ENCODE measurements at places on chromosomes 5 and 9.
A peak's percentile ranks its signal among the peaks of the same experiment; 100 is the strongest.

DNA sequence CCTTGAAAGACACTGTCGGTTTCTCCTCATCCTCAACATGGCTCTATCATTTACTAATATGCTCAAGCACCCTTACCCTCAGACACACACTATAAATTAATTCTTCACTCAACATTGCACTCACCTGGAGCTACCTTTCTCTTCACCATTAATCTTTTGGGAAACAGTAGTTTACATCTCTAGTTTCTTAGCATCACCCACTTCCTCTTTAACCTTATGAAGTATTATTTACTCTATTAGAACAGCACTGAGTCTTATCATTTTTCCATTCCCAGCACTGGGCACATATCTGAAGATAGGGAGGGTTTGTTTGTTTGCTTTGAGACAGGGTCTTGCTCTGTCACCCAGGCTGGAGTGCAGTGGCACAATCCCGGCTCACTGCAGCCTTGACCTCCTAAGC lies 213.5 kb downstream of the SMARCA2 start:
- DNase-seq = no peak

DNA sequence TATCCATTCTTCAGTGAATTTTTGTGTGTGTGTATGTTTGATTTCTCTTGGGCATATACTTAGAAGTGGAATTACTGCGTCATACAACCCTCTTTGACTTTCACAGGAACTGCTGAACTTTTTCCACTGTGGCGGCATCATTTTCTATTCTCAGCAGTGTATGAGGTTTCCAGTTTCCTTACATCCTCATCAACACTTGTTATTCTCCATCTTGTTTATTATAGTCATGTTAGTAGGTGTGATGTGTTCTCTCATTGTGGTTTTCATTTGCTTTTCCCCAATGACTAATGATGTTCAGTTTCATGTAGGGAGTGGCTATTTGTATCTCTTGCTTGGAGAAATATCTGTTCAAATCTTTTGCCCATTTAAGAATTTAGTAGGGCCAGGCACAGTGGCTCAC lies 2.6 kb downstream of the ZNF79 start:
- DNase-seq = no peak

DNA sequence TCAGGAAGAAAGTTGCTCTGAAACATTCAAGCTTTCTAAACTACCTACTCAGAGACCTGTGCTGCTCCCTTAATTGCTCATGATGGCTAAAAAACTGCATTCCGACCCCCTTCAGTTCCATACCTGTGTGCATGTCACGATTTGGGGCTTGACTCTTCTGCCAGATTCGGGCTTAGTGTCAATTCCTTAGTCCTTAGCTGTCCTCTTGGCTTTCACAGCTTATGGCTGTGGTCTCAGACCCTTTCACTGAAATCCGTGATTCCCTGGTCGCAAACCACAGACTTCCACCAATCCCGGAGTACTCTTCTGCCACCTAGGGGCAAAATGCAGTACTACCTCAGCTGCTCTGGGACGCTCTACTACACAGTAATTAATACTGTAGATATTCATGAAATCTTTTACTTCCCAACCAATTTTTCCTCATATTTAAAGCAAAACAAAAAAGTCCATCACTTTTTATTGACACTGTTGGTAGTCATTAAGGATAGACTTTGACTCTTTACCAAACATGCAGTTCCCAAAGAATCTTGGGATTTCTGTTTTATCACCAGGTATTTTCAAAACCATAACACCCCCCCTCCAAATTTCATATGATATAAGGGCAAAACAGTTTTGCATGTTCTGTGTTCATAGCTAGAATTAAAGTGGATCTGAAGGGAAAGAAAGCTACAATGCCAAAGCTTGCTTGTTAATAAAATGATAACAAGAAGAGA lies 617.4 kb downstream of the SLCO4C1 start:
- no peak for DNase-seq

GRCh38 chr5:149414405-149415065 lies 35.4 kb upstream of the IL17B start:
- no peak for DNase-seq

- no peak for DNase-seq
Observed at GRCh38 chr5:96854067-96854466, 22.2 kb upstream of the ERAP2 start.

- no peak for DNase-seq
Observed at GRCh38 chr5:132480042-132480441, 10.5 kb downstream of the IRF1 start.

- DNase-seq = no peak
Observed at GRCh38 chr5:69136293-69136692, 30.7 kb upstream of the CCNB1 start.

DNA sequence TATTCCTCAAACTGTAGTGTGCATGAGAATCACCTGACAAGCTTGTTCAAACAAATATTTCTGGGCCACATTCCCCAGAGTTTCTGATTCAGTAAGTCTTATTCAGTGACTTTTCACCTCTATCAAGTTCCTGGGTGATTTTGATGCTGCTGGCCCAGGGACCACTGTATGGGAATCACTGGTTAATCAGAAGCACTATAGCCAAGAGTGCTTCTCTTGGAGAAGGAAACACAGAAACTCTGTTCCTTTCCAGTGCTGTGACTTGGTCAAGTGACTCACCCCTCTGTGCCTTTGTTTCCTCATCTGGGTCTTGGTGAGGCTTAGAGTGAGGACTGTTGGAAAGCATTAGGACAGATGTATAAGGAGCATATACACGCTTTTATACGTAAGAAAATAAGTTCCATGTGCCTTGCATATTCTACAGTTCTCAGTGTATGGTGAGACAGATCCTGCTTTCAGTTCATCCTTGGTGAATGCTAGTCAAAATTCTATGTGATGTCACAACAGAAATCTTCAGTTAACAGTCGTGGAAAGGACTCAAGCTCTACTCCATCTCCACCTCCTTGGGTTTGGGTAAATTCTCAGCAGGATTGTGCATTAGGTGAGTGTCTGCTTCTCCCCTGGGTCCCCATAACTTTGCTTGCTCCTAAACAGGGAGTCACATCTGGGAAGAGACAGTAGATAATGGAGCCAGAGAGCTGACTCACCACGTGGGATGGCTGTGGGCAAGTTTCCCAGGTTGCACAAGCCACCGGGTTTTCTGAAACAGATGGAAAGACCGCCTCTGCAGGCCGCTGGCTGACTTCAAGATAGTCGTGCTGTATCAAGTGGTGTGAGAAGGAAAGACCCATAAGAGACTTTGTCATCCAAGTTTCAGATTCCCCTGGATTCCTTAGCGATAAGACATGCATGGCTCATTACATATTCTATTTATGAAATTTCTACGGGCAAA lies 117.0 kb downstream of the NXNL2 start:
- DNase-seq = no peak

- DNase-seq = no peak
Observed at GRCh38 chr5:170145462-170145861, 39.8 kb downstream of the FOXI1 start.

DNA sequence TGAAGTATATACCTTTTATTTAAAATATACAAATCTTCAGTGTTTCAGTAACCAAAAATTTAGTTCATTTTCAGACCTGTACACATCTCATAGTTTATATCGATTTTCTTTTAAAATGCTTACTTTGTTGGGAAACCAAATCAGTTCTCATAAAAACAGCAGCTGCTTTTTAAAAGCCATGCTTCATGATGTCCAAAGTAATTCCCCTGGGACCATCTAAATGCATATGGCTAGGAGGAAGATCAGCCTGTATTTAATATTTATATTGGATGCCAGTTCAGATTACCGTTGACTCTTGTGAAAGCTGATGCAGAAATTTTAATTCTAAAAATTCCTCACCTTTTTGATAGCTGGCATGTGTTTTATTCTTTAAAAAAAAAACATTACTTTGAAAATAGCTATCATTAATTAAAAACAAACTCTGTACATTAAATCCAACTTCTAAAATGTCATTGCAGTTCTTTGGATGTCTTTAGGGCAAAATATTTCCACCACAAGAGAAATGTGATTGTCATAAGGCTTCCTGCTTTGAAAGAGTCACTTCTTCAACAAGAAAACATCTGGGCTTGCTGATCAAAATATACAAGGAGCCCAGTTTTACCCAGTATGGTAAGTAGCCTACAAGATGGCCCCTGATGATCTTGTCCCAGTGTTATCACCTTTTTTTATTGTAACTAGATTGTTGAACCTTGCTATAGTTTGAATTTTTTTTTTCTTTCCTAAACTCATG lies 1242.9 kb upstream of the CDH6 start:
- no peak for DNase-seq

DNA sequence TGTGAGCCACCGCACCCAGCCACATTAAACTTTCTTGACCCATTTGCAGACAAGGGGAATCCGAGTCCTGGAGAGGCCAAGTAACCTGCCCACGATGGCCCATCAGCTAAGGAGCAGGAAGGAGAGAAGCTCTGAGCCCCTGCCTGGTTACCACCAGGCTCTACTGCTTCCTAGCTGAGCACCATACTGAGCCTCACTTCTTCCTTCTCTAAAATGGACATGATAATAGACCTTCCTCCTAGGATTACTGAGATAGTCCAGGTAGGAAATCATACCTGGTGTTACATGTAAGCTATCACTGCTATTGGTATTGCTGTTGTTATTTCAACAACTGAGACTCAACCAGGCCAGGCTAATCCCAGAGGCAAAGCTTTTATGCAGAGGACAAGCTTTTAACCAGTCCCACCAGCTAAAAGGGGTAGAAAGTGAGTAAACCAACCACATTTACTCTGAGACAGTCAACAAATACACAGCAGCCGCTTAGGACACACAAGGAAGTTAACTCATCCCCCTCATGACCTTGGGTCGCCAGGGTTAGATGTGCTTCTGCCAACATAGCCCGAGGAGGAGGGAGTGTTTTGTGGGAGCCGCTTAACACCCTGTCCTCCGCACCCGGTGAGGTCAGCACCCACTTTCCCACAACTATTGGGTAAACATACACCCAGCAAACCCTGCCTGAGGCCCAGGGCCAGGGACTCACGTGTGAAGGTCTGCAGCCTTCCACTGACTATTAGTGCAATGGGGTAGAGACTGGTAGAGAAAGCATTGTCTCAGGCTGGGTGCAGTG lies 20.6 kb upstream of the PTGES start:
- no peak for DNase-seq

GRCh38 chr9:98472216-98472615 lies 216.8 kb upstream of the TBC1D2 start:
- DNase-seq = no peak

DNA sequence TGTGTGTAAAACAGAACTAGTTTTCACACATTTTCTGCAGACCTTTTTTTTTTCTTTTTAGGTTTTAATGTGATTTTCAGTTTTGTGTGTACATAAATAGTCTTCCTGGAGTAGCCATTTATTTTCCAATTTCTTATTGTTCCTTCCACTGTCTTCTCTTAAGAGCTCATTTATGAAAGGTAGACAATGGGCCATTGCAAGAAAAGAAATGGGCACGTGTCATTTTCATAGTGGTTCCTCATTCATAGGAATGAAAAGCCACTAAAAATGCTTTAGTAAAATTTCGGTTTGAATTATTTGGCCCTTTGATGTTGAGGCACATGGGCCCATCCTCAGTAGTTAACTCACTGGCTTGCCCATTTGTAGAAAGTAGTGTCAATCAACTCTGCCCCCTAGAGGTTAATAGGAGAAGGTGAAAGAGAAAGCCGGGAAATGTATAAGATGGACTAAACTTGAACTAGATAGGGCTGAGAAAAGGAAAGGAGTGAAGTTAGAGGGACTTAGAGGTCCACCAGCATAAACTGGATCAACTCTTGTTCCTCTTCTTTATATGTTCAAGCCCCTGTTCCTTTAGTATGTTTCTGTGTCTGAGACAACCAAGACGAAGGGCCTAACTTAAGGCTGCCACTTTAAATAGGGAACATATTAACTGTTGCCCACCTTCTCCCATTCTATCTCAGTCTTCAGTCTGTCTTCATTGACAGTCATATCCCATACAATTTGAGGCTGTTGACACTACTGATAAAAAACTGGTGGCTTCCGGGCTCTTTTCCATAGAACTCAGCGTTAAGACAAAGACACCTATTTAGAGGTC lies 72.6 kb downstream of the SMARCA2 start:
- DNase-seq = peak; percentile 1

GRCh38 chr5:69484891-69485290 lies 7.7 kb upstream of the OCLN start:
- DNase-seq = no peak

GRCh38 chr5:74334762-74335384 lies 305.7 kb downstream of the ENC1 start:
- no peak for DNase-seq

DNA sequence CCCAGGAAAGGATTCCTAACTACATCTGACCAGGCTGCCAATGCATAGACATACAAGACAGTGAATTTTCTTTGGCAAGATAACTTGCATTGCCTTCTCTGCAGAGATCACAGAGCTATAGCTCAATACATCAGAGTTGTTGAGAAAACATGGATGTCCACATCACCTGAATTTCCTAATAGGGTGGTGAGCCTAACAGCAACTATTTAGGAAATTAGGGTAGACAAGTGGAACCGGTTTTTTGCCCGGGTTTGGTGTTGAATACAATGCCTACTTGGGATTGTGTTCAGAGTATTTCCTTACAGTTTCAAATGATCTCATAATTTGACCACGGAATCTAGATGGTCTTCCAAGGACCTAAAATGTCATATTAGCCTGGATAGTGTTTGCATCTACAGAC lies 262.7 kb downstream of the KIF4B start:
- no peak for DNase-seq

- DNase-seq = no peak
Observed at GRCh38 chr9:13372510-13372909, 93.0 kb upstream of the MPDZ start.

GRCh38 chr5:23579566-23579965 lies 72.2 kb downstream of the PRDM9 start:
- DNase-seq = no peak

GRCh38 chr9:12194731-12195130 lies 498.5 kb upstream of the TYRP1 start:
- no peak for DNase-seq

DNA sequence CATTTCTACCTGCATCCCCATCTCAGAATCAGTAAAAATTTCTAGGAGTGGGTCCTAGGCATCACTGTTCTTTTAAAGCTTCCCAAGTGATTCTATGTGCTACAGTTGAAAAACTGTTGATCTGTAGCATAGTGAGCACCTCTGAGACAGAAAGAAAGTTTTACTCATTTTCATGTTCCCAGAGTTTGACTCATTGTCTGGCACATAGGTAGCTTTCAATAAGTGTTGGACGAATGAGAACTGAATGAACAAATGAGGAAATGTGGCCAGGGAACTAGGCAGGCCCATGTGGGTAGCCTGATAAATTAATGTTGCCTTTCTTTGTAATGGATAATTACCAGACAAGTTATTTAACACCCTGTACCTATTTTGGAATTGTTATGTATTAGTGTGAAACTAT lies 33.8 kb downstream of the RNF180 start:
- no peak for DNase-seq

GRCh38 chr5:50889790-50890189 lies 223.4 kb downstream of the PARP8 start:
- DNase-seq = no peak

DNA sequence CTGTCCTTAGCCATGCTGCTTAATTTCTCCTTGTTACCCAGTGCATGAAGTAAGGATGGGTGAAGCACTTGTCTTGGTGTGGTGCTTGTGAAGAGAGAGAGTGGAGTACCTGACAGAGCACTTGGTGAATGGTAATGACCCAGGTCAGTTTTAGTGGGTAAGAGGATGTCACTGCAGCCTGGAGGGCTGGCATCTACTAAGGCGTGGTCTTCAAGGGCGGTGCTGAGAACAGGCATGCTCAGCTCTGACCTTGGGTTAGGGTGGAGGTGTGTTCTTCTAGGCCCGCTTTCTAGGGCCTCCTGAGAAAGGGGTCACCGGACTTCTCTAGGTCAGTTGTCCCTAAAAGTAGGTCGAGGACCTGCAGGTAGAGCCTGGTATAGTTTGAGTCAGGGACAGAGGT lies 25.7 kb downstream of the SH3GL2 start:
- DNase-seq = no peak
